ENCODE measurements at places on chromosomes 1 and 21.

DNA sequence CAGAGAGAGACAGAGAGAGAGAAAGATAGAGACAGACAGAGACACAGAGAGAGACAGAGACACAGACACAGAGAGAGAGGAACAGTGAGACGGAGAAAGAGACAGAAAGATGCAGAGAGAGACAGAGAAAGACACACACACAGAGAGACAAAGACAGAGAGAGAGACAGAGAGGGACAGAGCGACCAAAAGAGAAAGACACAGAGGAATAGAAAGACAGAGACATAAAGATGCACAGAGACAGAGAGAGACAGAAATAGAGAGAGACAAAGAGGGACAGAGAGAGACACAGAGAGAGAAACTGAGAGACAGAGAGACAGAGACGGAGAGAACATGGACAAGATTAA is 16.5 kb downstream of the WNT3A start:
- no peak for DNase-seq

- no peak for DNase-seq
Measured at GRCh38 chr1:227888404-227889046, 59.2 kb downstream of the WNT9A start.

DNA sequence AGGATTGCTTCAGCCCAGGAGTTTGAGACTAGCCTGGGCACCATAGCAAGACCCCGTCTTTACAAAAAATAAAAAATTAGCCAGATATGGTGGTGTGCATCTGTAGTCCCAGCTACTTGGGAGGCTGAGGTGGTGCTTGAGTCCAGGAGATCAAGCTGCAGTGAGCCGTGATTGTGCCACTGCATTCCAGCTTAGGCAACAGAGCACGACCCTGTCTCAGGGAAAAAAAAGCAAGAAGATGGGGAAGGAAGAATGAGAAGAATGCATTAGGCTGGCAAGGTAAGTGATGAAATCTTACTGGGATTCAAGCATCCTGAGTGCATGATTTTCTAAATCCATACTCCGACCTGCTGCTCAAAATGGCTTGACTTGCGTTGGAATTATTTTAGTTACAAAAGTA is 6.8 kb downstream of the PCP4L1 start:
- no peak for DNase-seq

DNA sequence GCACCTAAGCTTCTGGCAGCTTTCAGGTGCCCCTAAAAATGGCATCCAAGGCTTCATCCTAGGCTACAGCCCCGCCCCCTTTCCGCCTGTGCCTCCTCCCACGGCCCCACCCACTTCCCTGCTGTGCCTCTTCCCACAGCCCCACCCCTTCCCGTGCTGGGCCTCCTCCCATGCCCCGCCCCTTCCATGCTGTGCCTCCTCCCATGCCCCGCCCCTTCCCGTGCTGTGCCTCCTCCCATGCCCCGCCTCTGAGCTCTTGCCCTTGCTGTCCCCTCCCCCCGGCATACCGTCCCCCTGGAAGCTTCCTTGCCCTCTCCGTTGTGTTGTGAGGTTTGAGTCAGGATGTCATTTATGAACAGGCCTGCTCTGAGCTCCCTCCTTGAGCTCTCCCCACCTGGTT is 228.5 kb upstream of the AJAP1 start:
- no peak for DNase-seq

- no peak for DNase-seq
Measured at GRCh38 chr1:97350662-97351061, 570.2 kb downstream of the DPYD start.

GRCh38 chr1:239912471-239912870 is 179.2 kb upstream of the FMN2 start:
- DNase-seq, result no peak

- DNase-seq, result no peak
Measured at GRCh38 chr1:14137411-14138134, 437.6 kb downstream of the PRDM2 start.

DNA sequence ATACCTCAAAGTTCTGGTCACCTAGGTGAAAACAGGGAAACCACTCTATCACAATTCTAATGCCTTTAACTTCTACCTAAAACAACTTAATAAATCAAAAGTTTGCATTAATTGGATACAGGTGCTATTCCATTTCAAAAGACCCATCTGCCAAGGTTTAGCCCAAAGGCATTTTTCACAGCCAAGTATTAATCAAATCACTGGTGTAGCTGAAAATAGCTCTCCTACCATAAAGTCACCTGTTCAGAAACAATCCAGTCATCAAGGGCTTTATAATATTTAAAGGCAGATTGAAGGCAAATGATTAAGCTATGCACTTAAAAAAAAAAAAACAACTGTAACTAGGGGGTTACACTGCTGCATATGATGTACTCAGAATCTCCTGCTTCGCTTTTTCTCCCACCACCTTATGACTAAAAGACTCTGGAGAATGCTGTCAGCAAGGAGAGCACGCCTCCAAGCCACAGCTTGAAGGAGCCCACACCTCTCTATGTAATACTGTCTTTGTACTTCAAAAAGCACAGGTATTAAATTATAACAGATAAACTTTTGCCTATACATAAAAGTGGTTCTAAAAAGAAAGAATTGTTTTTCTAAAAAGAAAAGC is 20.5 kb downstream of the KIAA0319L start:
- DNase-seq, result no peak

DNA sequence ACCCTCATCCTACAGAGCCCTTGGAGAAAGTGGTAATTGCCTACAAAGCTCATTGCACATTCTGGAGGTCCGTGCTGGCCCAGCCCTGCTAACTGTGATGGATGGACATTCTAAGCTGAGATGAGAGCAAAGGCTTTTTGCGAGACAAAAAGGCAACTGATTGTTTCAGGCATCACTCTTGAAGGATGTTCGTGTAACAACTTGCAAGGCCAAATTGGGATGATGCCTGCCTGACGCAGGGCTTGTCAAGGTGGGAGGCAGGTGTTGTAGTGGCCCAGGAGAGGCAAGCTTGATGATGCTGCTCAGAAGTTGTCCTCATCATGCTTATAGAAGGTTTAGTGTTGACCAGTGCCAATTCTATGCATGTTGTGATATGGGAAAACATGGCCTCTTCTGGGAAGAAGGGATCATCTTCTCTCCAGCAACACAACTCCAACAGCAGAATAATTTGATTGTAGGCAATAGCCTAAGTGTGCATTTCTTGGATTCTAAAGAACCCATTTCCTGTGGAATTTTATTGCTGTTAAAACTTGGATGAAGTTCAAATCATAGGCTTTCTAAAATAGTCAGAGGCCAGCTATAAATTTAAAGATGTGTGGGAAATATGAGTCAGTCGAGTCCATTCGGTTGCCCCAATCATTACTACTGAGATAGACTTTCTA is 102.5 kb upstream of the COA6 start:
- no peak for DNase-seq

DNA sequence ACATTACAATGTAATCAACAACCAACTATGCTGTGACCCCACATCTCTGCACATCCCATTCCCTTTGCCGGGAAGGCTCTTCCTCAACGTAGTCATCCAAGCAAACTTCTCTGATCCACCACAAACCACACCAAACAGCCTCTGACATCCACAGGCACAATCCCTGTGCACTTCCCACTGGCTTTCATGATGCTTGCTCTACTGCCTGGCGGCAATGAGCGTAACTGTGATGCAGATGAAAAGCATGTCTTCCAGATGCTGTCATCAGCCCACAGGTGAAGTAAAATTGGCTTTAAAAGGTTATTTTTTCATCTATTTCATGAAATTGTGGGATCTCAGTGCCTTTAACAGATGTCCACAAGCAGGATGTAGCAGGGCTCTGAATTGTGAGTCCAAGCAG is 635.2 kb downstream of the SMYD3 start:
- DNase-seq, result no peak

DNA sequence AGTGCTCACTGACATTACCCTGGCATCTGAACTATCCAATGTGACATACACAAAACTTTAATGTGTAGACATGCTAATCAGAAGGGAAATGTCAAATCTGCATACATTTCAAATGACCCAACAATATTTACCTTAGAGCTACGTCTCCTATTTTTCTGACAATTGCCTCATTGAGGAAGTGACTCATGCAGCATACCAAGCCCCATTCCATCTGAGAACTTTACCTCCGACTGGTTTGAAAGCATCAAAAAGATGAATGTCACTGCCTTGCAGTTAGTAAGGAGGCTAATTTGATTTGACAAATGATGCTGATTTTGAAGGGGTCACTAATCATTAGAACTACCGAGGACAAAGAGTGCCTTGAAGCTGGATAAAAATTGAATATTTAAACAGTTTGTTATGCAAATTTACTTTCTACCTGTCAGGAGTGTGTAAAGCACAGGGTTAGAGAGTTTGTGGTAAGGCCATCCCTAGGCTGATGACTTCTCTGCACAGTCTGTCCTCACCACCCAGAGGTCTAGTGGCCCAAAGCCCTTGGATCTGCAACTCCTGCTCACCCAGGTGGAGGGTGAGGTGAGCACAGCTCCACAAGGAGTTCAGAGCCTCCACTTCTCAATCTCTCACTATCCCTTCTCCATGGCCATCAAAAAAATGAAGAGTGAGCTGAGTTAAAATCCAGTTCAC is 500.3 kb upstream of the C1orf87 start:
- DNase-seq, result no peak

DNA sequence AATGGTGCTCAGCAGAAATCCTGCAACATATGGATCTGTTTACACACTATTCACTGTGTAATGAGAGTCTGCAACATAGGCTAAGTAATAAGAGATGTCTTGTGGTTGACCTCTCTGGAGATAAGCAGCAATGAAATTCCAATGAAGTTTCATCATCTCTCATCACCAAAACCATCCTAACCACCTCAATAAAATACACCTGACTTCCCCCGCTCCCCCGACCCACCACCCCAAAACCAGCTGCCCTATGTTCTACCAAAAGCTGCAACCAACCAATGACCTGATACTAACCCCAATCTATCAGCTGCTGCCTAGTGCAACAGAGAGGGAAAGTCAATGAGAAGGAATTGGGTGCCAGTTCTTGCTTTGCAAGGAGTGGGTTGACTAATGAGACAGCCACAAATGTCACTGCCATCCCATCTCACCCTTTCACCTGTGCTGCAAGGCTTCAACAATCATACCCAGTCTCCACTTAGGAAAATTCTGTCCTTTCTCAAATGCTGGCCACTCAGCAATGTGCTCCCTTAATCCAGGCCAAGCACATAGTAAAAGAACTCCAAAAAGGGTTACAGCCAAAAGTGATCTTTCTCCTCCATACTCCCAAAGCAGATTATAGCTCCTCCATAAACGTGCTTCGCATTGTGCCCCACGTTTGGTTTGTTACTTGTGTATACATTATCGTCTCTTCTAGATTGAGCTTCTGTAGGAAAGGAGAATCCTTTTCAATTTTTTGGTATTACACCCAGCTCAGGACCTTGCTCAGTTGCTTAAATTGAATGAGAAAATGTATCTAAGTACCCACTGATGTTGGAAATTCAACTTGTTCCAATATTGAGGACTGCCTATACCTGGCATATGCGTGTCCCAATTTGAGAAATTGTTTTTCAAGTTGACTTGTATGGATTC is 29.0 kb downstream of the MRPL39 start:
- DNase-seq, result no peak

- no peak for DNase-seq
Measured at GRCh38 chr1:205274041-205274691, 46.4 kb downstream of the TMCC2 start.

GRCh38 chr1:90574692-90575370 is 142.3 kb downstream of the BARHL2 start:
- no peak for DNase-seq

DNA sequence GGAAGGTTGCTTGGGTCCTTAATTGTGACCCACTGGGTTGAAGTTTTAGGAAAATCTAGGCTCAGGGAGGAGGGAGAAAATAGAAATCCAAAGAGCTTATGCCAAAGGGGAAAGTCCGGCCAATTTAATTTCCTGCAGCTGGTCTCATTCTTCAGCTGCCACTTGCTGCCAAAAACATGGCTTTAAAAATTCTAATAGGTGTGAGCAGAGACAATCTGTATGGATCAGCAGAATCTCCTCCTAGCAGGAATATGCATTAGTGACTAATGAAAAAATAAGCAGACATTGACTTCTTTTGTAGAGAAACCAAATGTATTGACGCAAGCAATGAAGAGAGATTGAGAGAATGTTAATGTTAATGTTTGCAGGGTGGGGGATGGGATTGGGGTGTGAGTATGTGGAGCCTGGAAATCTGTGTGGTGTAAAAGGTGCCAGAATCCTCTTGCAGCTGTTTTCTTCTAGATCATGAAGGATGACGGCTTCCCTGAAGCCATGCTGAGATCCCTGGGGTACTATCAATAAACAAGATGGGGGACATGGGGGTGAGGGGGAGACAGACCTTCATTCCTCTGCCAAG is 35.3 kb downstream of the VWA5B1 start:
- DNase-seq, result no peak

DNA sequence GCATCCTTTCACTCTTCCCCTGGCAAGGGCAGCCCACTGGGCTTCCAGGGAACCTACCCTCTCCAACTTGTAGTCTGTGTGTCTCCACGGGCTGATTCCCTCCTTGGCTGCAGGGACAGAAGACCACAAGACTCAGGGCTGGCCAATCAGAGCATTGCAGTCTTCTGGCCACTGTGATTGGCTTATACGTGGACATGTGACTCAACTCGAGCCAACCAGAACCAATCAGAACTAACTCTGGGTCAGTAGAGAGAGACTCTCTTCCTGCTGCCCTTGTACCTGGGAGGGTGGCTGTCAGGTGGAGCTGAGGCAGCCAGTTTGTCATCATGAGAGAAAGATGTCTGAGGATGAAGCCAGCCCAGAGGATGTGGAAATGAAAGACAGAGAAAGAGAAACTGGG is 64.0 kb downstream of the DHRS3 start:
- no peak for DNase-seq

DNA sequence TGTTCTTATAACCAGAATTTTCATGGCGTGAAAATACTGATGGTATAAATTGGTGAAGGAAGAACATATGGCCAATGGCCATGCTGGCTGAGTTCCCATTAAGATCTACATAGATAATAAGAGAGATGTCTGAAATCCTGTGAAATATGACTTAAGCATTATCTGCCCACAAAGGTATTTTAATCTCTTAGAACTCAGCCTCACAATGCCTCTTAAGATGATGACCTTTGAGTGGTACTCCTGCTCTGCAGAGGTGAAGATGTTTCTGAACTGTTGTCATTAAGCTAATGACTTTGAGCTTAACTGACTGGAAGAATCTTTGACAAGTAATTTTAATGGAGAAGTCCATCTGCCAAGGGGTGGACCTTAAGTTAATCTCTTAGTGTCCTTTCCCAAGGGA is 148.7 kb downstream of the ZNF326 start:
- DNase-seq, result no peak

GRCh38 chr1:112454316-112454715 is 54.4 kb upstream of the WNT2B start:
- no peak for DNase-seq

GRCh38 chr1:1539310-1540089 is 924 bp downstream of the TMEM240 start:
- DNase-seq, result no peak

- DNase-seq, result no peak
Measured at GRCh38 chr1:24349891-24350290, 30.7 kb downstream of the GRHL3 start.

GRCh38 chr1:234589064-234589800 is 20.7 kb downstream of the IRF2BP2 start:
- no peak for DNase-seq

- DNase-seq, result no peak
Measured at GRCh38 chr21:24096651-24097050, 1510.6 kb downstream of the MRPL39 start.

GRCh38 chr1:212794561-212795014 is 2.9 kb downstream of the TATDN3 start:
- DNase-seq, result no peak

- DNase-seq, result no peak
Measured at GRCh38 chr1:160860840-160861505, 1.7 kb downstream of the CD244 start.

Data from effector CD8-positive, alpha-beta T cell (primary cell).